Right lobe of liver (tissue), 6 donors: ENCODE measurements at places on chromosomes 1 and 21.

GRCh38 chr1:66478116-66478515 is 55.8 kb upstream of the SGIP1 start:
- DNase-seq = no peak
- H3K36me3 ChIP-seq = no peaks in the 10 kb centered on the region
- peaks cover 1% of the 10 kb centered on the region for H3K27me3 ChIP-seq
- H3K4me1 ChIP-seq = no peaks in the 10 kb centered on the region
- no peak overlapping the region for H3K4me3 ChIP-seq

GRCh38 chr1:71737768-71738167 is 544.6 kb downstream of the NEGR1 start:
- H3K27ac ChIP-seq = no peak overlapping the region
- H3K4me1 ChIP-seq = no peaks in the 10 kb centered on the region
- H3K36me3 ChIP-seq = no peaks in the 10 kb centered on the region
- no peak for DNase-seq
- no peaks in the 10 kb centered on the region for H3K27me3 ChIP-seq

- no peaks in the 10 kb centered on the region for H3K27me3 ChIP-seq
- no peak overlapping the region for H3K27ac ChIP-seq
- no peaks in the 10 kb centered on the region for H3K36me3 ChIP-seq
- no peaks in the 10 kb centered on the region for H3K4me1 ChIP-seq
- no peak for DNase-seq
- H3K4me3 ChIP-seq = no peak overlapping the region
Observed at GRCh38 chr1:23537296-23537973, 6.4 kb upstream of the E2F2 start.

GRCh38 chr21:16585896-16586295 is 856.1 kb downstream of the USP25 start:
- H3K4me1 ChIP-seq = no peaks in the 10 kb centered on the region
- H3K27me3 ChIP-seq = no peaks in the 10 kb centered on the region
- no peak for DNase-seq
- H3K4me3 ChIP-seq = no peak overlapping the region
- H3K36me3 ChIP-seq = no peaks in the 10 kb centered on the region
- no peak overlapping the region for H3K27ac ChIP-seq
